ENCODE measurements at places on chromosomes 2 and 18. TPM values are rescaled to one million over a fixed set of nuclear protein-coding genes. Genes with fewer than 3 reads are reported as not detected.

- no peak for DNase-seq
These were observed 20.8 kb upstream of the PUM2 start for GRCh38 chr2:20371323-20372025.

GRCh38 chr2:64526034-64526433 lies 1.9 kb downstream of the AFTPH start:
- no peak for DNase-seq

DNA sequence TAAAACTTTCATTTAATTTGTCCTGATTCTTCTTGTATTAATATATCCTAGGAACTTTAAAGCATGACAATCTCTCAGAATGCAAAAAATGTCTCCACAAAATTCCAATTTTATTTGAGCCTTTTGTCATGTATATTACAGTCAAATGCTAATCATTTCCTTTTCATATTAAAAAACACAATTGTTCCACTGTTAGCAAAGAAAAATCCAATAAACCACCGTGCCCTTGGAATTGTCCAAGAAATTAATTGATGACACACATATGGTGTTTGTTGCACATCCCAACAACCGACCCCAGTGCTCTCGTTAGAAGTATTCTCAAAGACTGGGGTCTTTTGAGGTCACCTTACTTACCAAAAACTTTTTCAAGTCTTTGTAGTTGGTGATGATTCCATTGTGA lies 28.1 kb downstream of the GFPT1 start:
- no peak for DNase-seq

GRCh38 chr2:227186751-227187150 lies 22.3 kb downstream of the COL4A3 start:
- DNase-seq: no peak

GRCh38 chr2:236870370-236870769 lies 215.3 kb upstream of the COPS8 start:
- no peak for DNase-seq

DNA sequence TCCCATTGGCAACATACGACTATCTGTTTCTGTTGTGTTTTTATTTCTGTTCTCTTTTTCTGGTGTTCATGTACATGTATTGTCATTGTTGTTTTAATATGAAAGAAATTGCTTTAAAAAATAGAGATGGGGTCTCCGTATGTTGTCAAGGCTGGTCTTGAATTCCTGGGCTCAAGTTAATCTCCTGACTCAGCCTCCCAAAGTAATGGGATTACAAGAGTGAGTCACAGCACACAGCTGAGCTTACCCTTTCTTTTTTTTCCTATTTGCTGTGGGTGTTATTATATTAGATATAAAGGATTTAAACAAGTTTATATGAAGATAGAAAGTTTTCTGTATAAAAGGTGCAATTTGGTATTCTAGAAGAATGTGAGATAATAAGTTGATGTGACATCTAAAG lies 554.6 kb downstream of the DSC3 start:
- no peak for DNase-seq

GRCh38 chr2:217993138-217993537 lies 9.7 kb downstream of the TNS1 start:
- DNase-seq: no peak

DGUOK gene
- polyA plus RNA-seq: 66.4 TPM

KIF5C gene
- 7.1 TPM for polyA plus RNA-seq

WNT10A gene
- 1.5 TPM for polyA plus RNA-seq
